ENCODE measurements at places on chromosomes 4 and X. TPM values are rescaled to one million over a fixed set of nuclear protein-coding genes. Genes with fewer than 3 reads are reported as not detected.

Gene MAGEB16
- not detected for total RNA-seq

GRCh38 chr4:53717064-53717549 is 125.8 kb upstream of the LNX1 start:
- no peak for DNase-seq

GRCh38 chr4:4823621-4824162 is 35.8 kb upstream of the MSX1 start:
- DNase-seq: no peak

DNA sequence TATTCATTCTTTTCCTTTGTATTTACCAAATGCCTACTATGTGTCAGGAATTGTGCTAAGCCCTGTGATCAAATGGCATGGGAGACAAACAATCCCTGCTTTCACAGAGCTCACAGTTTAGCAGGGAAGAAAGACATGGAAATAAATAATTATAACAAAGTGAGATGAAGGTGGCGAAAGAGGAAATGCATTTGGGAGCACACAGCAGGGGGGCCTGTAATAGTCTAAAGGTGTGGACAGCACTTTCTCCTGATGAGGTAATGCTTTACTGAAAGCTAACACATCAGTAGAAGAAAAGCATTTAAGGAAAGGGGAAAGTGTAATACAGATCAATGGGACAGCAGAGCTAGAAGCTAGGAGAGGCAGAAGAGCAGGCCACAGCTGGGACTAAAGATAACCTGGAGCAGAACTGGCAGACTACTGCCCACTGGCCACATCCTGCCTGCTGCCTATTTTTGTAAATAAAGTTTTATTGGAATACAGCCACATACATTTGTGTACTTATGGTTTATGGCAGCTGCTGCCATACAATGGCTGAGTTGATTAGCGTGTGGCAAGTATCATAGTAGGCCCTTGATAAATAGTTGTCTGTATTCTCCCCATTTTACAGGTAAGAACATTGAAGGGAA is 67.1 kb upstream of the TAPT1 start:
- DNase-seq: no peak

Data from stomach (tissue), 19 donors.